ENCODE measurements at places on chromosomes 3 and 15.

- DNase-seq: no peak
Measured at GRCh38 chr3:41137686-41138111, 61.6 kb upstream of the CTNNB1 start.

- DNase-seq: no peak
Measured at GRCh38 chr3:27345959-27346865, 23.0 kb downstream of the NEK10 start.

GRCh38 chr3:166123576-166123975, 286.4 kb upstream of the BCHE start:
- peak; percentile 59 for DNase-seq

DNA sequence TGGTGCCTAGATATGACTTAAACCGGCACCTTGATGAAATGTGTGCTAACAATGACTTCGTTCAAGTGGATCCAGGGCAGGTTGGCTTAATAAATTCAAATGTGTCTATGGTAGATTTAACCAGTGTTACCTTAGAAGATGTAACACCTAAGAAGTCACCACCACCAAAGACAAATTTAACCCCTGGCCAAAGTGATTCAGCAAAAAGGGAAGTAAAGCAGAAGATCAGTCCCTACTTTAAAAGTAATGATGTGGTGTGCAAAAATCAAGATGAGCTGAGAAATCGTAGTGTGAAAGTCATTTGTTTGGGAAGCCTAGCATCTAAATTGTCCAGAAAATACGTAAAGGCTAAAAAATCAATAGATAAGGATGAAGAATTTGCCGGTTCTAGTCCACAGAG, 1.1 kb downstream of the FAN1 start:
- no peak for DNase-seq

- DNase-seq: peak; percentile 76
Measured at GRCh38 chr3:58044691-58045483, 36.7 kb downstream of the FLNB start.

- DNase-seq: peak; percentile 96
Measured at GRCh38 chr3:134357914-134358811, 16.1 kb downstream of the AMOTL2 start.

- no peak for DNase-seq
Measured at GRCh38 chr3:42189001-42189460, 77.0 kb downstream of the CCK start.

GRCh38 chr3:4421121-4421520, 45.9 kb downstream of the SUMF1 start:
- peak; percentile 50 for DNase-seq

- no peak for DNase-seq
Measured at GRCh38 chr15:100947760-100948429, 28.7 kb downstream of the LRRK1 start.

- no peak for DNase-seq
Measured at GRCh38 chr3:149009732-149010131, 18.4 kb downstream of the GYG1 start.

- DNase-seq: no peak
Measured at GRCh38 chr3:181756645-181757297, 45.0 kb downstream of the SOX2 start.

- DNase-seq: no peak
Measured at GRCh38 chr3:137760341-137761098, 3.6 kb upstream of the SOX14 start.

DNA sequence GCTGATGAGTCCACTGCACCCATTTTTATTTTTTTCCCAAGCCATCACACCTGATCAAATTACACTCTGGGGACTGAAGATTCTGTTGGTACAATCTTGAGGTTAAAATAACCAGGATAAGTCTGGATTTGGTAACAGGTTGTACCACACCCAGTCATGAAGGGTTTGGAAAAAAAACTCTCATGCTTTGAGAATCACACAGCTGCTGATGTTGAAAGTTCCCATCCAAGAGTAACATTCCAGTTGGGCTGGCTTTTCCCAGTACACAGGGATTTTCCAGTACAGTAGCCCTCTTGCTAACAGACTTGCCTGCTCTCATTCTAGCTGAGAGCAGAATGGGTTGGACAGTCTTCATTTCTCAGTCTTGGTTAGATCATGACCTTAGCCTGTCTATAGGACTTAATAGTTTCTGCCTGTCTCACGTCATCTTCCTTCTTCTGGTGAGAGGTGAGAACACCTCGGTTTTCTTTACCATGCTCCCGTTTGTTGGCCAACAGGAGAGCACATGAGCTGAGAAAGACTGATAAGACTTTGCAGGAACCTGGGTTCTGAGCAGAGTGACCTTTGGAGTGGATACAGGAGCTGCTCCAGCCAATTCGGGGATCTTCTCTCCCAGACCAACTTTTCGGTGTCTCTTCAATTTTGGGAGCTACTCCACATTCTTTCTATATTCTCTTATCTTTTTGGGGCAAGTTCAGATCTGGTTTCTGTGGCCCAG, 300.1 kb upstream of the LYSMD4 start:
- peak; percentile 27 for DNase-seq

- no peak for DNase-seq
Measured at GRCh38 chr3:185402561-185402960, 39.6 kb downstream of the MAP3K13 start.

GRCh38 chr15:83927704-83928391, 273.9 kb downstream of the ADAMTSL3 start:
- no peak for DNase-seq

DNA sequence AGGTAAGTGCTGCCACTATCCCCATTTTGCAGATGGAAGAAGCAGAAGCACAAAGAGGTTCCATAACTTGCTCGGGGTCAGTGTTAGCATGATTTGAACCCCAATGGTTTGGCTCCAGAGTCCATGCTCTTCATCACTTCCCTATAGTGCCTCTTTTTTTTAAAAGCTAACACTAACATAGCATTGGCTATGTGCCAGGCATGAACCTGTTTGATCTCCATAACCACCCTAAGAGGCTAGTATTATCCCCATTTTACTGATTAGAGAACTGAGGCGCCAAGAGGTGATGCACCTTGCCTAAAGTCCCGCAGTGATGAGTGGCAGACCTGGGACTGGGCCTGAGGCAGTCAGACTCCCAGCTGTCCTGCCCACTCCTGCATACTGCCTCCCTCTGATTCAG, 7.3 kb downstream of the LINGO1 start:
- no peak for DNase-seq

- peak; percentile 45 for DNase-seq
Measured at GRCh38 chr3:125043599-125044151, 12.1 kb downstream of the HEG1 start.

DNA sequence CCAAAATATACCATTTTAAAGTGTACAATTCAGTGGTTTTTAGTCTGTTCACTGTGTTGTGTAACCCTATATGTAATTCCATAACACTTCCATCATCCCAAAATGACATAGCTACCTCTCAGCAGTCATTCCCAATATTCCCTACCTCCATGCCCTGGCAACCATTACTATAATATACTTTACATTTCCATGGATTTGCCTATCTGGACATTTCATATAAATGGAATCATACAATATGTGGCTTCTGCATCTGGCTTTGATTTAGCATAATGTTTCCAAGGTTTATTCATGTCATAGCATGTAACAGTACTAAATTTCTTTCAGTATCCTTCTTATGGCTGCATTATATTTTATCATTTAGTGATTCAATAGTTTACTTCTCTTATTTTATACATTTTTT, 25.3 kb downstream of the FAM98B start:
- no peak for DNase-seq

- DNase-seq: peak; percentile 13
Measured at GRCh38 chr3:170766823-170767575, 103.0 kb downstream of the RPL22L1 start.

DNA sequence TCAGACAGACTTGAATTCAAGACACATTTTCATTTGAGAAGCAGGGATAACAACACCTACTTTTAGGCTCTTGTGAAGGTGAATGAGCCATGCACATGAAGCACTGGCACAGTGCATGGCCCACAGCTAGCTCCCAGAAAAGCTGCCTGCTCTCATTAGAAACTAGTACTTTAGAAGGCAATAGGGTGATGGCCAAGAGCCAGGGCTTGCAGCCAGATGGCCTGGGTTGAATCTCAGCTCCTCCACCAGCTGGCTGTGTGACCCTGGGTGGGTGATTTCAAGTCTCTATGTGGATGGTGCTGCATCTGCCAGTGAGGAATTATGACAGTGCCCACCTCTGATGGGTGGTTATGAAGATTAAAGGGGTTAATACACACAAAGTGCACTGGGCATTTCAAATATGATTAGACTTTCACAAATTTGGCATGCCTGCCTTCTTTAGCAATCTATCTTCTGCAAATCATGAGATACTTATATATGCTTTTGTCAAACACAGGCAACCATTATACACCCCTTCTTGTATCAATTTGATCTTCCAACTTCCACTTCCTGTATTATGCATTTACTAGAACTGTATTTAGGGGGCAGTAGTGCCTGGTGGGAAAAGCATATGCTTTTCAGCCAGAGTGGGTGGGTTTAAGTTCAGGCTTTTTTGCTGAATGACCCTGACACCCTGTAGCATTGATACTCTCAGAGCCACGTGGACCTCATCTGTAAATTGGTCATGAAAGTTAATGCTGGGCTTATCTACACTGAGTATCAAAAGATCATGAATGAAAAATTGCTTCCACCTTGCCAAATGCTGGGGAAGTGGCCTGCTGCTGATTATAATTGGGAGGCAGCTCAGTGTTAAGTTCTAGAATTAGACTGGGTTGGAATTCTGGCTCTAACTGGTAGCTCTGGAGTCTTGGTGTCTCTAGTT, 34.7 kb upstream of the RBP1 start:
- no peak for DNase-seq
